ENCODE measurements at places on chromosomes 16 and 17.

GRCh38 chr16:79972053-79972704 lies 371.6 kb upstream of the MAF start:
- DNase-seq: no peak

DNA sequence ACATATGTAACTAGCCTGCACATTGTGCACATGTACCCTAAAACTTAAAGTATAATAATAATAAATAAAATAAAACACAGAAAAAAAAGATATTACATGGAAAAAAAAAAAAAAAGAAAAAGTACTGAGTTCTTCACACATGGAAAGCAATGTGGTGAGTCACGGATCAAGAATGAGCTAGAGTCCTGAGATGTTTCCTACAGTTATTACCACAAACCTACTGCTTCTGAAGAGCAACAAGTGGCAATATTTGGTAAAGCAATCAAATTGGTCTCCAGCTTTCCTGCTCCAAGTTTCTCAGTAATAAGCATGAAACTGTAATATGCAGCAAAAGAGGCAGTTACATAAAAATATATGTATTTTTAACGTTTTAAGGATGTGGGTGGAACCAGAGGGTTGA lies 223.3 kb upstream of the SALL1 start:
- peak; percentile 71 for DNase-seq

- no peak for DNase-seq
Observed at GRCh38 chr17:39556423-39556822, 51.3 kb downstream of the NEUROD2 start.

DNA sequence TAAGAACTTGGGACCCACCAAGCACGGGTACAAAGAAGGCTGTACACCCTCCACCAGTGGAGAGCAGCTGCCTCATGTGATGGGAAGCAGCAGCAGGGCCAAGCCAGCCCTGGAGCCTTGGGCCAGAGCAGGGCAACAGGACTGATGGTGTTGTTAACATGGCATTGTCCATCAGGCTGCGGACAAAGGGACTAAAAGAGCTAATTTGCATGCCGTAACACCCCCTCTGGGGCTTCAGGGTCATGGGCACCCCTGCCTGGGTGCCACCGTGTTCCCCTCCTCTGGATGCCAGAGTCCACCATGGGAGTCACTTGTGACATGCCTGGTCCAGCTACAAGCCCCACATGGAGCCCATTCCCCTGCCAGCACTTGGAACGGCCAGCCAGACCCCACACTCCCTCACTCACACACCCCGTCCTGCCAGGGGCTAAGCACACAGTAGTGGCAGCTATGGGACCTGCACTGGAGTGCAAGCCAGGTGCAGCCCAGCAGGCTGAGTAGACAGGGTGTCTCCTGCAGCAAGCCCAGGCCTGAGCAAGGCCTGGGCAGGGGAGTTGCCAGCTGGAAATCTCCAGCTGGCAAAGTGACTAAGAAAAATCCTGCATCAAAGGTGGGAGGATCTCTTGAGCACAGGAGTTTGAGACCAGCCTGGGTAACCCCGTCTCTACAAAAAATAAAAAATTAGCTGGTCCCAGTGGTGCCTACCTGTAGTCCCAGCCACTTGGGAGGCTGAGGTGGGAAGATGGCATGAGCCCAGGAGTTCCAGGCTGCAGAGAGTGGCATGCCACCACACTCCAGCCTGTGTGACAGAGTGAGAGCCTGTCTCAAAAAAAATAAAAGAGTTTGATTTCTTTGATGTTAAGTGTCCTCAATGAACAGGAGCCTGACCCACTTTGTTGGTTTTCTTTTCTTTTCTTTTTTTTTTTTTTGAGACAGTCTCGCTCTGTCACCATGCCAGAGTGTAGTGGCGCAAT lies 33.7 kb downstream of the NOL11 start:
- DNase-seq: no peak

DNA sequence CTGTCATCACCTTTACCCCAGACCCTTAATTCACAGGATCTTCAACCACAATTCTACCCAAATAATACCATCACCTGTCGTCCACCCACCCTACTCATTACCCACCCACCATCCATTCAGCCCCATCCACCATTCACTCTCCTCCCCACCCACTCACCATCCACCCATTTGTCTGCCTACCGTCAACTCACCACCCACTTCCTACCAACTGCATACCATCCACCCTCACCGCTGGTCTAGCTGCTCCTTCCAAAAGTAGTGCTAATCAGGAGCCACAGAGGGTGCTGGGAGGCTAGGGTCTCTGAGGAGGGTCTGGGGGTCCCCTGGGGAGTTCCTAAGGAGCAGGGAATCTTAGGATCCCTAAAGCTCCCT lies 12.0 kb upstream of the IGFBP4 start:
- DNase-seq: no peak

DNA sequence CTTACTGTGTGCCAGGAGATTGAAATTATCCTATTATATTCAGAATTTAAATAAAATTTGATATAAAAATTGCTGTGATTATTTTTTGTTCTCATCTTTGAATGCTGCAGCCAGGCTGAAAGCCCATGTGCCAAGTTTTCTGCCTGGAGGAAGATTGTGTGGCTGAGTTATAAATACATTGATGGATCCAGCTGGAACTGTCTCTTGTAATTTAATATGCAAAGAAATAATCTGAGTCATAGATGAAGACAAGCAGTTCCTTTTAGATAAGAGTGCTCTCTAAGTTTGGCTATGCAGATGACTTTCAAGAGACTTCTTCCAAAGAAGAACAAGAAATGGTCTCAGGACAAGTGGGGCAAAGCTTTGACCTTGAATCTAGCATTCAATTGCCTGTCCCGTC lies 871.0 kb downstream of the CDH11 start:
- DNase-seq: no peak
